T-helper 17 cell (primary cell): ENCODE measurements at places on chromosomes 4 and X.

GRCh38 chr4:15162046-15162445 is 159.8 kb downstream of the CPEB2 start:
- no peak for DNase-seq

DNA sequence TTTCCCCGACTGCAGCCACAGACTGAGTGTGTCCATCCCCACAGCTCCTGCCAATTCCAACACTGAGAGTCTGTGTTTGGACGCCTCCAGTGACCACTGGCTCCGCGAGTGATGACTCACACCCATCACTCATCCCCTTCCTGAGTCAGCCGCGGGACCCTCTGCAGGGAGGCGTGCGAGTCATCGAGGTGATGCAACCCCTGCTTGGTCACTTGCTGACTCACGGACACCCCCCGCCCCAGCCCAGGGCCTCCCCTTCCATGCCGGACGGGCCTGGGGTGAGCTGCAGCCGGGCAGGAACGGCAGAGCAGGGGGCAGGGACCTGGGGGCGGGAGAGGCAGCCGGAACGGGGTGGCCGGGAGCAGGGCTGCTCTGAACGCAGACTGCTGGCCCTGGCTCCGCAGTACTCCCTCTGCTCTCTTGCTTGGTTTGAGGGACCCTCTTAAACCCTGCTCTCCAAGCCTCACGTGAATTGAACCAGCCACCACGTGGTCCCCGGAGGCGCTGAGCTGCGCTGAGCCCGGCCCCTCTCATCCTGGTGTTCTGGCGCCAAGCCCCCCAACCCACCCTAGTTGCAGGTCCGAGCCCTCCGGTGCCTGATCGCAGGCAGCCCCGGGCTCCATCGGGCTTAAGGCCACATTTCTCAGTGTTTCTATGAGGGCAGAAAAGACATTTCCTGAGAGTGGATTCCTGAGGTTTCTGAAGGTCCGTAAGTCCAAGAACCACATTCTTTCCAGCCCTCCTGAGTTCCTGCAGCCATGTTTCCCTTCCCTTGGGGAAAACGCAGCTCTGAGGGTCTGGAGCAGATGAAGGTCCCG is 32.4 kb downstream of the FGFRL1 start:
- DNase-seq, result no peak

DNA sequence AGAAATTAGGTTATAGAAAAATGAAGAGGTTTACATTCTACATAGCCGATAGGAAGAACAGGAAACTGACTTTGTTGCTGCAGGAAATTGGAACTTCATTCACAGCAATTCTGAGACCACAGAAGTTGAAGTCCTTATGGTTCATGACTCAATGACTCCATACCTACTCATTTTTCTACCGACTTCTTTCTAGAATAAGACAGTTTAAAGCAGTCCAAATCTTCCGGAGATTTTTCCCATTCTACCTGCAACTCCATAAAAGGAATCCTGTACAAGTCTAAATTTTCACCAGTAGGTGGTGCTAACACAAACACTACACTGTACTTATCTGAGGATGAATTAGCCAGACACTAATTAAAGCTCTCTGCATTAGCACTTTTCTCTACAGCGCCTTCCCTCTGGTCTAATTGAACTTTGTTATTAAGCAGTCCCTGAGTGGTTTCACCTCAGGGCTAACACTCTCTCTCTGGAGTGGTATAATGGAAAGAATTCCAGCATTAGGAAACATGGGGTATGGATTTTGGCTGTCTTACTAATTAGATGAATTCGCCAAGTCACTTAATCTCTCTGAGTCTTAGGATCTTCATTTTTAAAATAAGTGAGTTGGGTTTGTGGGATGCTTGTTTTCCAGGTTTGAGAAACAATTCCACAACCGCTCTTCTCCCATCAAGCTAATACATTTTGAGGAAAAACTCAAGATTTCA is 167.9 kb downstream of the SMIM20 start:
- no peak for DNase-seq

- DNase-seq, result no peak
Observed at GRCh38 chr4:138501614-138502013, 259.5 kb upstream of the SLC7A11 start.

- DNase-seq, result no peak
Observed at GRCh38 chr4:44425614-44426208, 22.9 kb downstream of the KCTD8 start.

GRCh38 chr4:140084385-140084784 is 69.6 kb downstream of the MAML3 start:
- DNase-seq, result no peak

- no peak for DNase-seq
Observed at GRCh38 chrX:153463556-153463955, 6.8 kb downstream of the HAUS7 start.

GRCh38 chr4:31674313-31674947 is 954.3 kb downstream of the PCDH7 start:
- DNase-seq, result no peak
